ENCODE measurements at places on chromosomes 3 and 15.

DNA sequence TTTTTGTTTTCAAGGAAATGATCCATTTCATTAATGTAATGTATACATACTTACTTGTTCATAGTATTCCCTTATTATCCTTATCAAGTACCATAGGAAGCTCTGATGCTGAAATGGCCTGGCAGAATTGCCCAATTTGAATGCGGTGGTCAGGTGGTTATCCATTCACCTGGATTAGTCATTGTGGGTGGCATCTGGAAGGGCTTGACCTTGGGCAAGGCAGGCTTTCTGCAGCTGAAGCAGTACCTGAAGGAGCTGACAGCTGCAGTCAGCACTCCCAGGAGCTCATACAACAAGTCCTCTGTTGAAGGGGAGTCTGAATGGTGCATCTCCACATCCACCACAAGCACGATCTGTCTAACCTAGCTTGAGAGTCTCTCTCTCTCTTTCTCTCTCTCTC lies 12.2 kb upstream of the IQCF5 start:
- no peak for DNase-seq

- no peak for DNase-seq
Measured at GRCh38 chr3:120473389-120473788, 22.6 kb upstream of the FSTL1 start.

DNA sequence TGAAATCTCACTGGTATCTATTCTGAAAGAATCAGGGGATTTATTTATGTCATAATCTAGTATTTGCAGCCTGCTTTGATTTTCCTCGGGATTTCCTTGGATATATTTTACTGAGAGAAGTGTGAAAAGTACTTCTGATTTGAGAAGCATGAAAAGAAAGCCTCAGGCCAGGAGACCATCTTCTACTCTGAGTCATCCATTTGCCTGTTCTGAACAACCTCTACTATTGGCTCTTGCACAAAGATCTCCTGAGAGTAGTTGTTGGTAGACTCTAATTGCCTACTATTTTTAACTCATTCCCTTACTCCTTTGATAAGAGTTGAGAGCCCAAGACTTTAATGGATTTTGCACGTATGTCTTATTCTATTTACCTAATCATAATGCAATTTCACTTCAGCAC lies 318.9 kb downstream of the BCHE start:
- peak; percentile 2 for DNase-seq

- peak; percentile 33 for DNase-seq
Measured at GRCh38 chr15:57769266-57769665, 62.8 kb downstream of the POLR2M start.

DNA sequence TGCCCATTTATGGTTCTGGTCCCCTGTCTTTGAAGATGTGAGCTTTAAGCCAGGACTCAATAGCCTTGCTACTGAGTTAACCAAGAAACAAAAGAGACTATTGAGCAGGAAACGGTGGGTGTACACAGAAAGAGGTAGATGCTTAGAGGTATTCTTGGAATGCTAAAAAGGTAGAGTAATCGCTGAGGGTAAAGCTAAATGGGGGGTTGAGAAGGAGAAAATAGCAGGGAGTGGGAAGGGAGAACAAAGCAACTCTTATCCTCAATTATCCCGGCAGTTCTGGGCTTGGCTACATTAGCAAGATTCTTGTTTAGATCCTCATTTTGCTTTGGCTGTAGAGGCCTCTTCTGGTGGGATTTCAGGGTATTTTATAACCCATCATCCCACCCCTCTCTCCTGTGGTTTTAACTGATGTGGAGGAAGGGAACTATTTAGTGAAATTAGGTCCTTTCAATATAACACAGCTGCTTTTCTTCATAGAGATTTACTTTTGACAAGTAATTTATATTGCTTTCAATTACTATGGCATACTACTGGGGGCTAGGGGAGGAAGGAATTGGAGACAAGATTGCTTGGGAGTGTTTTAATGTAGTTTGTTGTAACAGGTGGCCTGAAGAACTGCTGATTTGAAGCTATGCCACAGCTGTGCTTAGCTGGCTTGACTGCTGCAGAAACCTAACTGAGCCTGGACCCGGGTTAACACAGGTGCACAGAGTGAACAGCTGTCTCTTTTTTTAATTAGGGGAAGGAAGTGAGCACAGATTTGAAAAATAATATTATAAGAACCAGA lies 234.3 kb upstream of the CCDC54 start:
- DNase-seq: no peak

- DNase-seq: no peak
Measured at GRCh38 chr3:56724676-56725075, 41.6 kb upstream of the TASOR start.

DNA sequence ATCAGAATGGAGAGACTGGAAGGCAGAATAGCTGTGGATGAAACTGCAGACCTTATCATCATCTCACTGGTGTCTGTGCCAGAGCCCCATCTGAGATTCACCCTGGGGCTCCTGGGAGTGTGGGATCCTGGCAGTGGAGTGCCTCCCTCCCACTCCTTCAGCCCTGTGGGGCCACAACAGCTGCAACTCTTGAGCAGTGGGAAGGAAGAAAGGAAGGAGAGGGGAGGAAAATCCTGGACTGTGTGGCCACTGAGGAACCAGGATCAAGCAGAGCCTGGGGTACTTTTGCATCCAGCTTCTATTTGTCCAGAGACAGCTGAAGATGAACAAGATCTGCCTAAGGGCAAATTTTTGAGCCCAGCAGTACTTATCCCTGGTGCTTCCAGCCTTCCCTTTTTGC lies 13.1 kb upstream of the ALDH1A2 start:
- DNase-seq: no peak

DNA sequence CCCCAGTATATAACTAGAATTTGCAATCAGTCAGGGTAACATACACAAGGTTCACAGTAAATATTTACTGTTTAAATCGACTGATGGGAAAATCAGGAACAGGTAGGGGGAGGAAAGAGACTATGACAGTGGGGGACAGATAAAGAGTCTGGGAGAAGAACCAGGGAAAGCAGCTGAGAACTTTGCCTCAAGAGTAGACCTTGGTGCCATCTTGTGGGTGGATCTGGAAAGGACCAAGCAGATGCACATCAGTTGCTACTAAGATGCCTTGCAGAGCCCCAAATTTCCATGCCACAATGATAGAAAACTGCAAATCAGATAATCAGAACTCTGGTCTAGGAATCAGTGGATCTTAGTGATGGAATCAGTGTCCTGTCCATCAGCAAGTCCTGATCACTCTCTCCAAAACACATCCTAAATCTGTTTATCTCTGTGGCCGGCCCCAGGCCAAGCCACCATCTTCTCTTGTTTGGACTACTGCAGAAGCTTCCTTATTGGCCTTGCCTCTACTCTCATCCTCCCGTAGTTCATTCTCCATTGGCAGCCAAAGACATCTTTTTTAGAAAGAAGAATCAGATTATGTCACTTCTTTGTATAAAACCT lies 62.7 kb downstream of the PDE8A start:
- peak; percentile 80 for DNase-seq

DNA sequence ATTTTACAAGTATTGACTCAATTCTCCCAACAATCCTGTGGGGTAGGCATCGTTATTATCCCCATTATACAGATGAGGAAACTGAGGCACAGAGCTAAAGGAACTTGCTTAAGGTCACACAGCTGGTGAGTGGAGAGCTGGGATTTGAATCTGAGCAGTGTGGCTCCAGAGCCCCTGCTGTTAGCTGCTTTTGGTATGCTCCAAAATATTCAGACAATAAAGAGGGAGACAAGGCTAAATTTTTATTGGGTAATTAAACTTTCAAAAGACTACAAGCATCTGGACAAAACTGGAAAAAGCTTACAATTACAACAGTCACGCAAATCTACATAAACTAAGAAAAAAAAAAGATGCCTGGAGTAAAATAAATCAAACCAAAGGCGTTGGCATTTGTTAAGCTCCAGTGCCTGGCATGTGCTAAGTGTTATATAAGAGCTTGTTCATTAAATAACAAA lies 27.7 kb downstream of the CCDC13 start:
- no peak for DNase-seq

DNA sequence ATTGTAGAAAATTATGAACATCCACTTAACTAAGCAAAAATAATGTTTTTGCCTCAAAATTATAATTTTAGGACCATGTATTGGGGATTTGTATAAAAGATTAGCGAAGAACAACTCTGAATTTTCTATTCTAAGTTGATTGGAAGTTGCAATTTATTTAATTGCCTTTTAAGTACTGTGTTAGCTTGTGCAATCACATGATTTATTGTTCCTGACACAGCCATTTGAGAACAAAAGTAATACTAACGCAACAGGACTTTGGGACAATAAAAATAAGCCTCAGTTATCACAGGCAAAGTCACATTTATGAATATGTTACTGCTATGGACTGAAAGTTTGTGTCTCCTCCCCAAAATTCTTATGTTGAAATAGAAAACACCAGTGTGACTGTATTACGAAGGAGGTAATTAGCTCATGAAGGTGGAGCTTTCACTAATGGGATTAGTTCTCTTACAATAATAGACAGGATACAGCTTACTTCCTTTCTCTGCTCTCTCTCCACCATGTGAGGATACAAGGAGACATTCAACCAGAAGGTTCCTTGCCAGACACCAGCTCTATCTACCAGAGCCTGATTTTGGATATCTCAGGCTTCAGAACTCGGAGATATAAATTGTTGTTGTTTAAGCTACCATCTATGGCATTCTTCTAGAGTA lies 745.9 kb downstream of the ZBBX start:
- no peak for DNase-seq

DNA sequence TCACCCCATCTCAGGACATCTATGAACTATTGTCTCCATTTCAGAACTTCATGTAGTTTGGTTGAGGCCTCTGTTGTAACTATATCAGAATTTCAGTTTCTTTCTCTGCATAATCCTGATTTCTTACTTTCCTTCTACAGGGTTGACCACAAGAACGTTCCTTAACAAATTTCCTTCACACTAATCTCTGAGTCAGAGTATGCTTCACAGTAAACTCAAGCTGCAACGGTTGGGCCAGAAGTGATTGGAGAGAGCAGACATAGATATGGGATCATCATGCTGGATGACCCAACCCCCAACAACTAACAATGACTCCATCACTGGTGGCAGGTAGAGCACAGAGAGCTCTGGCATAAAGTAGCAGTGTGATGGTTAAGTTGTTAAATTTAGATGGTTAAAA lies 128.8 kb upstream of the OSTN start:
- DNase-seq: peak; percentile 95

Measured in IMR-90 (cell line).